Endothelial cell (in vitro differentiated cells): ENCODE measurements at places on chromosomes 5 and 9.

DNA sequence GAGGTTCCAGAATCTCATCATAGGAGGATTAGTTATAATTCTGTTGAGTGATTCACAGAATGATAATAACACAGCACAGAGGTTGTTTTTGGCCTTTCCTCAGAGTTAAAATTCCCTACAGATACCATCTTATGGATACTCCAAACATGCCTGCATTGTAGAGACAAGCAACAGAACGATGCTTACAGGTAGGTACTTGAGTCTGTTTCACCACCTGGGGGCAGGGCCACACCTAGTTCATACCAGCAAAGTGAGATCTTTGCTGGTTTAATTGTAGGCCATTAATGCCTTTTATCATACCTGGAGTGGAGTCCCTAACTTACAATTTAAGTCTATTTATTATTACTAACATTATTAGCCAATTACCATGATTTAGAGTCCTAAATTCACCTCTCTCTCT is 416.5 kb upstream of the TLE4 start:
- no peak for DNase-seq

DNA sequence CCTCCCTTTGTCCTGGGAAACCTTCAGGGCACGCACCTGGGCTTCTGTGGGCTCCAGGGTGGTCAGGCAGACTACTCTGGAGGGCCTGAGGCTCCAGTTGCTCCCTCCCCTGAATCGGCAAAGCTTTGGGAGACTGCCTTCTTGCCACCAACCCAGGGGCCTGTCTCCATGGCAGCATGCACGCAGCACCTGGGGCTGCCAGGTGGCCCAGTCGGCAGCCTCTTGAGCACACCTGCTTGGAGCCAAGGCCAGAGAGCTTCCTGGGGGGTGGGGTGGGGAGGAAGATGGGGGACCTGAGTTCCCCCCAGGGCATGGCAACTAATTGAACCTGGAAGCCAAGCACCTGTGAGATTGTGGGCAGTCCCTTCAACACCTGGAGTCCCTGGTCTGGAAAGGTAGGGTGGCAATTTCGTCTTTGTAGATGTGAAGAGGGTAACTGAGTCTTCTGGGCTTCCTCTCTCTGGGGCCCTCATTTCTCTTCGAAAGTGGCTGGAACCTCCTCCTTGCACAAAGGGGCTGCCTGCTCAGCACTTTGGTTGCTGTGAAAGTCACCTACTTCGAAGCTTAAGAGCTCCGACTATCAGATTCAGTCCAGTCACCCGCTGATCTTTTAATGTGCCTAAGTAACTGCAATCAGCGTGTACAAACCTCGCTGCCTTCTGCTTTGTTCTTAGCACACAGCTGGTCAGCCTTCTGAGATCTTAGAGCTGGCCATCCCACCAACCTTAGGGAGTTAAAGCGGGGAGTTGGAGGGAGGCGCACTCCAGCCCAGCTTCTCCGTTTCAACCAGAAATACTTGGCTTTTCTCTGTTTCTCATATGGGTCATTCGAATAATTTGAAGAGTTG is 4.0 kb downstream of the RNF183 start:
- DNase-seq = no peak

- DNase-seq = no peak
These were observed 166.4 kb upstream of the OTULINL start for GRCh38 chr5:14415024-14415697.

DNA sequence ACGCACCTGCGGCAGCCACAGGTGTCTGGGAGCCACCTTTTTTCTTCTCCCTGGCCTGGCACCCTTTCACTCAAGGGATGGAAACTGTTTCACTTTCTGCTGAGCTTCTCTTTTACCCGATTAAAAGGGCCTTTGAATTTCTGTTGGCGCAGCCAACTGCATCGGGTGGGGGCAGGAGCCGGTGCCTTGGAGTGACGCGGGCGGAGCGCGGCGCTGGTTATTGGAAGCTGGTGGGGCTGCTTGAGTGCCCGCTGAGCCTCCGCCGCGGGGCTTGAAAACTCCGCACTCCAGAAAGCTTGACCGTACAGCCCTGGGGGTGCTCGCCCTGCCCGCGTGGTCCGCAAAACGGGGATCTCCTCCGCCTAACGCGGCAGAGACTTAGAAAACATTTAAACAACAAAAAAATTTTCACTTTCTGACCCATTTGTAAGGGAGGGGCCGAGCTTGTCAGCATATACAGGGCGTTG is 52.0 kb upstream of the TJP2 start:
- DNase-seq = peak; percentile 58

- no peak for DNase-seq
These were observed 3.4 kb upstream of the OGN start for GRCh38 chr9:92407818-92408217.

GRCh38 chr9:124707666-124708065 is 63.4 kb downstream of the NR6A1 start:
- DNase-seq = no peak
